Stimulated activated CD4-positive, alpha-beta T cell treated with anti-CD3 and anti-CD28 coated beads, Interleukin-4, amount 100 ng/mL, for 4 hours (primary cell): ENCODE measurements at places on chromosomes 3 and 15.

DNA sequence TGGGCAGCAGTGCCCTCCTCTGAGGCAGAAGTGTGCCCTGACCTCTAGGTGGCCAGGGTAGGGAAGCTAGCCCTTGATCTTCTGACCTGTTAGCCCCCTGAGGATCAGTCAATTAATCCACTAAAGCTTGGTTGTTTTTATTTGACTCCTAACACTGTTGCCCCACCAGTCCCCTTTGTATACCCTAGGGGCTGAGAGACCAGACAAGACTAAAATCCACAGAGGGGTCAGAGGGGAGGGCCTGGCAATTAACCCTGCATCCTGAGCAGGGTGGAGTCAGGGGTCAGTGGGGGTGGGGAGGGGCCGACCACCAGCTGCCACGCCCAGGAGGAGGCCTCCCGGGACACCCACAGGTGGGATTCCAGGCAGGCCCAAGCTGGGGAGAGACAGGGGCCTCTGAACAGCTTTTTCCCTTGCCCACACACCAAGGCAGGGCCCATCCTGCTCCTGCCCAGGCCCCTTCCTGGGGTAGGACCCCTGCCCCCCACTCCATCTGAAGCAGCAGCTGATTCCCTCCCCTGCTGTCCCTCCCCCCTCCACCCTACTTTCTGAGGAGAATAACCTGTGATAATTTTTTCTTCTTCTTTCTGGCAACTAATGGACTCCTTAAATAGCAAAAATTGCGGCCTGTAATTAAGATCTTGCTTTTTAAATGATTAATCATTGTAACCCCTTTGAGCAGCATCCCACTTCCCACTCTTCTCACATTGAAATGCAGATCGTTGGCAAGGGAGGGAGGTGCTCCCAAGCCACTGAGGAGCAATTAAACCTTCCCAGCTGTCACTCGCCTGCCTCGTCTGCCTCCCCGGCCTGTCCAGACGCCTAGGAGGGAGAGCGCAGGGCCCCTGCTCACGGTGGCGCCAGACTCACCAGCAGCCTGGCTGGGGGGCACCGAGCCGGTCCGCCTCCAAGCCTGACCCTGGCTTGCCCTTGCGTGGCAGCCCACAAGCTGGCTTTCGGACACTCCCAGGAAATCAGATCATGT lies 51.9 kb downstream of the RHCG start:
- no peak for DNase-seq

- no peak for DNase-seq
These were observed 12.4 kb downstream of the RTF1 start for GRCh38 chr15:41429003-41429890.

- no peak for DNase-seq
These were observed 241.8 kb downstream of the ROBO2 start for GRCh38 chr3:77281721-77282120.

GRCh38 chr3:114393367-114394072 lies 99.7 kb downstream of the TIGIT start:
- no peak for DNase-seq

GRCh38 chr3:150274372-150274771 lies 133.7 kb upstream of the TSC22D2 start:
- no peak for DNase-seq

- peak; percentile 58 for DNase-seq
These were observed 10.6 kb downstream of the ARPP19 start for GRCh38 chr15:52558196-52558595.

- DNase-seq: no peak
These were observed 60.2 kb downstream of the PLXNA1 start for GRCh38 chr3:127043041-127043641.

DNA sequence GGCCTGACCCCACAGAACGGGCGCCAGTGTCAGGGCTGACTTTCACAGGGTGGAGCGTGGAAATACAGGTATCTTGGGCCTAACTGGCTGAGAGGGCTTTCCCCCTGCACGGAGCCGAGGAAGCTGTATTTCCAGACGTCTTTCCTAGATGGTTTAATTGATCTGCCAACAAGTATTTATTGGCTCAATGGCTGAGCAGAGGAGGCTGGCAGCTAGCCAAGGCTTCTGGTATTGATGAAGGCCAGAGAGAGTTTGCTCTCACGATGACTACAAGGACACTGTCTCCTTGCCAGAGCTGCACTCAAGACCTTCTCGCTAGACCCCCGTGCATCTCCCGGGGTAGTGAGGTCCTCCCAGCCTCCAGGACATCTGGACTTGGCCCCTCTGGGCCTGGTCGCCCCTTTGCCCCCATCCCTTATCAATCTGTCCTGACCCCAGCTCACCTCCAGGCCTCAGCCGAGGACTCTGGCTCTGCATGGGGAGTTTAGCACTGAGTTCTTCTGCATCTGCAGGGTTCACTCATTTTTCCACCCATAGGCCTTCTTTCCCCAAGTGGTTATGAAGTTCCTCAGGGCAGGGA lies 20.6 kb downstream of the SPSB4 start:
- no peak for DNase-seq

DNA sequence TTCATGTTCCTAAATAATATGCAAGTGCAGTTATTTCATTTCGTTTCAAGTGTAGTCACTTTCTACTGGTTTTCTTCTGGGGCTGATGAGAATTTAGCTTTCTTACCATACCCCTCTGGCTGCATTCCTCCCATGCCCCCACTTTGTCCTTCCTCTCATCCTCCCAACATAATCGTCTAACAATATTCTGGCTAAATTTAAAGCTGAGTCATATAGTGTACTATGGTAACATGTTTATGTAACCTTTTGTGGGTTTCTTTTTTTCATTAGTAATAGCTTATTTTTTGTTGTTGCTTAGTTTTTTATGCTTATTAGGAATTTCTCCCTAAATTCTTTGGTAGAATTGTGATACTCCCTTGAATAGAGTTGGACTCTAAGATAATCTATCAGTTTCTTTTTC lies 30.5 kb downstream of the DUT start:
- no peak for DNase-seq

- peak; percentile 21 for DNase-seq
These were observed 62.8 kb upstream of the CMTM8 start for GRCh38 chr3:32175607-32176197.

GRCh38 chr3:39644176-39644575 lies 165.2 kb upstream of the MYRIP start:
- DNase-seq: no peak

DNA sequence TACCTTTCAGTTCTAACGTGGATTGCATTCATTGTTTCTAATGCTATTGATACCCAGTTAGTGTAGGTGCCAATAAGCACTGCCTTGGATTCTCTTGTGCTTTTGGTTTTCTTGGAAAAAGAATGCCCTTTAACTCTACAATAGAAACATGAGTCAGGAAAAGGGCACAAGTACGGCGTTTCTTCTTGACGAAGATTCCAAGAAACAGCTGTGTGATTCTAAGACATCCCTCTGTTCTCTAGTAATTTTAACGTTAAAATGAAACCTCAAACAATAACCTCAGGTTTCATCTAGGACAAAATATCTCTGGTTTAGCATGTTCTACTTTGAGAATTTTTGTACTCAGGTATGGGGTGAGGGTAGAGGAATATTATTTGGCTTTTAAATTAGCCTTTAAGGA lies 540.5 kb upstream of the ATP11B start:
- no peak for DNase-seq

DNA sequence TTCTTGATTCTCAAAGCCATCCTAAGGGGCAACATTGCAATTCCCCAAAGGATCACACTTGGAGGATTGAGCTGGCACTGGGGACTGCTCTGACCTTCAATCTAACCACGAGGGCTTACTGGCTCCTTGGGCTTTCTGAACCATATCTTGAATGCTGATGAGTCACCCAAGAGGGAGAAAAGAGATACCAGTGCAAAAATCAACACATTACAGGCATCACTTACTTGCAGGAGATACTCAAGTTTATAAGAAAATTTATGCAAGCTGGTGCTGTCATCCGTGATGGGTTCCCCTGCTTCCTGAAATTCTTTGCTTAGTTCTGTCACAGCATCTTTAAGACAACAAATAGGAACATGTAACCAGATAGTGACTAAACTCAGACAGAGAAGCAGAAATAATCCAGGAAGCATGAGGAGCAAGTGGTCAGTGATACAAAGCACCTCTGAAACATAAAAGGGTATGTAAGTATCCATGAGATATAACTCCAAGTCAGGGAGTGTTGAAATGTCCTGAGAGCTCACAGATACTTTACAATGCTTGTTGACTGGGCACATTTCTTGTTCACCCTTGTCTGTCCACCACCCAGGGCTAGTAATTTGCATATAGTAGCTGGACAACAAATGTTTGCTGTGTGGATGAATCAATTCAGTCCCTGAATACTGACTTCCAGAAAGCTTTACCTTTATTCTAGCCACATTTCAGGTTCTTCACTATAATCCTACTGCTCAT lies 14.1 kb downstream of the FYCO1 start:
- no peak for DNase-seq

- DNase-seq: no peak
These were observed 6.1 kb downstream of the PTX3 start for GRCh38 chr3:157442729-157443128.

DNA sequence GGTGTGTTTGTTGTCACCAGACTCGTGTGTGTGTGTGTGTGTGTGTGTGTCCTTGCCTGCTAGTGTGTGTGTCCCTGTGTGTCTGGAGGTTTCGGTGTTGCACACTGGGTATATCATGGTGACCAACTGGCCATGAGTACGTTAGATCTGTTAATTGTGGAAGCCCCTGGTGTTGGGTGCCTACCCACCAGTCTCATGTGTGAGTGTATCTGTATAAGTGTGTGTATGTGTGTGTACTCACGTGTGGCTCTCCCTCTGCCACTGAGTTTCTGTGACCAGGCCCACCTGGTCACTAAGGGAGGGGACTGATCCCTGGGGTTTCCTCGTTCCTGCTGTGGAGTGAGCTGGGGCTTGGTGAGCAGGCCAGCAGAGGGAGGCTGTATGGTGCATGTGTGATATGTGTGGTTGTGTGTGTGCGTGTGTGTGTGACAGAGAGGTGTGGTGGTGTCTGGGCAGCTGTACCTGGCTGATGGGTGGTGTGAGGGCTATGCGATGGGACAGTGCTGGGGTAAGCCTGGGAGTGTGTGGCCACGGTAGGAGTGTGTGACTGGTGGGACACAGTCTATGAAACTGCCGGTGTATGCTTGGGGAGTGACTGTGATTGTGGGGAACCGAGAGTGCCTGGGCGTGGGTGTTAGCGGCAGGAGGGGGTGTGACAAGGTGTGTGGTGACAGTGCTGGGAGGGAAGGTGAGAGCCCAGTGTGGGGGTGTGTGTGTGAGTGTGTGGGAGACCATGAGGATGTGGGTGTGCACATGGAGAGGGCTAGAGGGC lies 1.8 kb downstream of the PRKCD start:
- peak; percentile 22 for DNase-seq

DNA sequence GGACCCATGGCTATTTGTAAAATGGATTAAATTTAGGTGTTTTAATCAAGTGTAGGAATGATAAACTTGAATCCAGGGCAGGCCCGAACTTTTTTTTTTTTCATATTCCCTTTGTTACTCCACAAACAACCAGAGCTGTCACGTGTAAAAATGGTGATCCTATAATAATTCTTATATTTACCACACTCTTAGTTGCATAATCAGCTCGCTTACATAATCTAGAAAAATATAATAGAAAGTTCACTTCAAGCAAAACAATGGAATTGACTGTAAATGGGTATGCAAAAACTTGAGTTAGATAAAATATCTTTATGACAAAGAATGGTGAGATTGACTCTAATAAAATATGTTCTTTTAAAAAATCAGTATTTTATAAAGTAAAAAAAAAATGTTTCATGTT lies 2.1 kb upstream of the PAQR9 start:
- DNase-seq: no peak

GRCh38 chr15:27855137-27855536 lies 244.0 kb downstream of the OCA2 start:
- no peak for DNase-seq

- no peak for DNase-seq
These were observed 29.0 kb upstream of the FGD5 start for GRCh38 chr3:14789640-14790285.

DNA sequence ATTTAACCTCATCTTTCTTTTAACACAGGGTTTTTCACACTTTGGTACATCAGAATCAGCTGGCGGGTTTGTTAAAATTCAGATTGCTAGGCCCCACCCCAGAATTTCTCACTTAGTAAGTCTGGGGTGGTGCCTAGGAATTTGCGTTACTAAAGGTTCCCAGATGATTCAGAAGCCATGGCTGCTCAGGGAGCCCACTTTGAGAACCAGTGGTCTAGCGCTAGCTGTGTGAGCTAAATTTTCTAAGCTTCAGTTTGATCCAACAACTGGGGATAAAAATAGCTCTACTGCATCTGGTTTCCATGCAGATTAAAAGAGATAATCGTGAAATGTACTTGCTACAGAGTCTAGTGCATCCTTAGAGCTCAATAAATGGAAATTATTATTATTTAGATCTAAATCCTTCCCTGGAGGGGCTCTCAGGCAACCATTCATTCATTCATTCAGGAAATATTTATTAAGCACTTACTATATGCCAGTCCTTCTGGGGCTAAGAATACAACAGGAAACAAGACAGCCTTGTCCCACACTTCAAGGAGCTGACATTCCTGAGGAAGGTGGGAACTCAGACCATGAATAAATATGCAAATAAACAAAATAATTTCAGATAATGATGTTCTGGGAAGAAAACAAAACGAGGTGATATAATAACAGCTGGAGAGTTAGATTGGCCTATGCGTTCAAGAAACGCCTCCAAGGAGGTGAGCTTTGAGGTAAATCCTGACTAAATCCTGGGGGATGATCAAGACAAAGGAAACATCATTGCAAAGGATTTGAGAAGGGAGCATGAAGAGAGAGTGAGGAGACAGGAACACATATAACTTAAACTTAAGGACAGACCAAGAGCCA lies 3.9 kb upstream of the CIDEC start:
- no peak for DNase-seq

DNA sequence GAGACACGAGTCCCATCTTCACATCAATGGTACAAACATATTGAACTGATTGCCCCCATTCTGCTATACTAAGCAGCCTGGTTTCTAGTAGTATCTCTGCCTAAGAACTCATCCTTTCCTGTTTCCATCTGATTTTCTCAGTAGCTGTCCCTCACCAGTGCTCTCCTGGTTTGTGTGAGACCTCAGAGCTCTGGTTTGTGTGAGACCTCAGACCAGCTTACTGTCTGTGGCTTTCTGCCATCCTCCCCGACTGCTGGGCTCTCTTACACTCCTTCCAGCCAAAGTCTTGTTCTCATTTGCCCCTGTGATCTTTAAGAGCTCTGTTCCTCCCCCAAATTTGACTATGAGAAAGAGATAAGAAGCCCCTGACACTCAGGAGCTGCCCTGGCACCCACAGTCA lies 41.1 kb upstream of the NEDD4 start:
- DNase-seq: no peak
